ENCODE measurements at places on chromosomes 2 and 18. TPM values are rescaled to one million over a fixed set of nuclear protein-coding genes. Genes with fewer than 3 reads are reported as not detected.
A peak's percentile ranks its signal among the peaks of the same experiment; 100 is the strongest.

- H3K4me3 ChIP-seq, result no peak overlapping the region
- peaks cover 31% of the 10 kb centered on the region for H3K36me3 ChIP-seq
- no peaks in the 10 kb centered on the region for H3K4me1 ChIP-seq
- no peak overlapping the region for H3K27ac ChIP-seq
- DNase-seq, result no peak
- no peaks in the 10 kb centered on the region for H3K27me3 ChIP-seq
Measured at GRCh38 chr2:71395471-71395870, 57.9 kb upstream of the DYSF start.

- no peak overlapping the region for H3K4me3 ChIP-seq
- H3K27ac ChIP-seq, result no peak overlapping the region
- no peak for DNase-seq
- peaks cover 10% of the 10 kb centered on the region for H3K4me1 ChIP-seq
Measured at GRCh38 chr2:26177122-26177521, 4.2 kb downstream of the GAREM2 start.

DNA sequence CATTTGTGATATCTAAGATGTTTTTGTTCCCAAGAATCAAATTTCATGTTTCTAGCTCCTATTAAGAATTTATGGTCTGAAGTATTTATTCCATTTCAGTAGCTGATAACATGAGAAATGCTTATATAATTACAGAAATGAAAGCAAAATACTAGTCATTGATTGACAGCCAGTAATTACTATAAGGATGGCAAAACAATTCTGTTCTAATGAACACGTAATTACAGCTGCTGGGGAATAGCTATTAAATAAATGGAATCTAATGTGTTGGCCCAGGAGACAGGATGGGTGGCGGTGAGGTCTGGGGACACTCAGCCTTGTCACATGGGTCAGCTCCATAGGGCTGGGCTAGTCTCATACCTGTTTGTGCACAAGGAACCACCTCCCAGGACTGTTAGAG, 263.5 kb downstream of the FHOD3 start:
- H3K27me3 ChIP-seq, result no peaks in the 10 kb centered on the region
- no peaks in the 10 kb centered on the region for H3K36me3 ChIP-seq
- DNase-seq, result no peak
- H3K4me1 ChIP-seq, result no peaks in the 10 kb centered on the region
- no peak overlapping the region for H3K4me3 ChIP-seq

DNA sequence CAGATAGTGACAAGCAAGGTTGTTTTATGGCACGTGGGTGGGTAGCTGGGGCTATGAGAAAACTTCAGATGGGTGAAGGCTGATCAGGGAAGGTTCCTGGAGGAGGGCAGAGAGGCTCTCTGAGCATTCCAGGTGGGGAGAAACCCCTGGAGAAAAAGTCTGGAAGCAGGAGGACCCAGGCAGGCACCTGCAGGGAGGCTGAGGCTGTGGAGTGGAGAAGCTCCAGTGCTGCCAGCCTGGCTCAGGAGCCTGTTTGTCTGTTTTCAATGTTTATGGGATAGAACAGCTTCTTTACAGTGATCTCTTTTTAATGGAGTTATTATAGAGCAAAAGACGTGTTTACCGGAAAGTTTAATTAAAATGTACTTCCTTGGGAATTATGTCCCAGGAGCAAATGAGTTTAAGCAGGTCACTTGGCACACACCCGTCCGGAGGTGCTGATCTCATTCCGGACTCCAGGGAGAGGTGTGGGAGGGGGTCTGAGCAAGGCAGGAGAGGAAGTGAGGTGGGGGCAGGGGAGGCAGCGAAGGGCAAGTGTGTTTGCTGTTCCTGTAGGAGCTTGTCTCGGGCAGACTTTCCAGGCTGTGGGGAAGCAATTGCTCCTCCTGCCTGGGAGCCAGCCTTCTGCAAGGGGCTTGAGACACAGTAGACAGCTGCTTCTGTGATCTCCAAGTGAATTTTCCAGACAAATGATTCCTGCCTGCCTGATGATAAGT, 239.5 kb downstream of the MYCN start:
- H3K27ac ChIP-seq, result no peak overlapping the region
- no peaks in the 10 kb centered on the region for H3K4me1 ChIP-seq
- H3K4me3 ChIP-seq, result no peak overlapping the region
- DNase-seq, result peak; percentile 18

DNA sequence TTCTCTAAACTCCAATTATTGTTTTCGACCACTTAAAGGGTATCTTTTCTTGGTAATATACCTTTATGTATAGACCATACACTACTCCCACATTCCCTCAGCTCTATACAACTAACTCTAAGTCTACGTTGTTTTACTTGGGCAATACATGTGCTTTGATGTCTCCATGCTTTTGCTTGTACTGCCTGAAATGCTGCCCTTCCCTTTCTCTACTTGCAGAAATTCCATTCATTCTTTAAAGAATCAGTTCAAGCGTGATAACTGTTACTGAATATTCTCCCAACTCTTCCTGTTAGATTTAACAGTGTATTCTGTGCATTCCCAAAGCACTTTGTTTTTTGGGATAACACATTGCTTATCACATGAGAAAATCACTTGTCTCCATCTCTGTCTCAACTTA, 157.0 kb upstream of the AQP4 start:
- no peak for DNase-seq
- no peaks in the 10 kb centered on the region for H3K36me3 ChIP-seq
- H3K27me3 ChIP-seq, result no peaks in the 10 kb centered on the region
- H3K4me1 ChIP-seq, result no peaks in the 10 kb centered on the region
- no peak overlapping the region for H3K4me3 ChIP-seq

The SULT1C2 gene
- 4.9 TPM for polyA plus RNA-seq

The UGT1A5 gene
- not detected for polyA plus RNA-seq

DNA sequence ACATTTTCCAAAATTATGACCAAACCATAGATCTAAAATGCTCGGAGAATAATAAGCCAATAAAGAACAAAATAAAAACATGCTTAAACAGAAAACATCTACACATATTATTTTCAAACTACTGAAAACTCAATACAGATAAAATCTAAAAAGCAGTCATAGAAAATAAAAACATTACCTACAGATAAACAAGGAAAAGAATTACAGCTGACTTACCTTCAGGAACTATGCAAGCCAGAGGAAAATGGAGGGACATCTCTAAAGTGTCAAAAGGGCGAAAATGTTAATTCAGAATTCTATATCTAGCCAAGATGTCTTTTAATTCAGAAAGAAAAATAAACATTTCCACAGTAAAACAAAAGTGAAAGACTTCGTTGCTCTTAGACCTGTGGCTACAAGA, 112.9 kb upstream of the GYPC start:
- H3K4me1 ChIP-seq, result no peaks in the 10 kb centered on the region
- no peaks in the 10 kb centered on the region for H3K36me3 ChIP-seq
- no peak for DNase-seq
- H3K27ac ChIP-seq, result no peak overlapping the region
- no peaks in the 10 kb centered on the region for H3K27me3 ChIP-seq

The CRACDL gene
- 10.1 TPM for polyA plus RNA-seq

The TSPYL6 gene
- not detected for polyA plus RNA-seq

DNA sequence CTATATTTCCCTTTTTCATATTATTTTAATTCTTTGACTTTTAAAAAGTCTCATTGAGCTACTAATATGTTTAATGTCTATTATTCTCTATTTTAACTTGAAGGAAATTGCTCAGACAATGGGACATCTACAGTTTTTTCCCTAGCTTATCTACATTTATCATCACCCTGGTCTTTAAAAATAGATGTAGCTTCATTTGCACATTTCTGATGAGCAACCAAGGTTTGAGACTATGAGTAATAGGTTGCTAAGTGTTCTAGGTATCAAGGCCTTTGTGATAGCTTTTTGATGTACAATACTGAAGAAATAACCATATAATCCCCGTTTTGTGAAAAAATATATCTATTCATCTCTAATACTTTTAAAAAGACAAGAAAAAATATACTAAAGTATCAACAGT, 47.0 kb downstream of the STAT4 start:
- H3K36me3 ChIP-seq, result no peaks in the 10 kb centered on the region
- H3K27ac ChIP-seq, result no peak overlapping the region
- H3K27me3 ChIP-seq, result no peaks in the 10 kb centered on the region
- no peak overlapping the region for H3K4me3 ChIP-seq

GRCh38 chr18:54254265-54254758, 15.0 kb upstream of the POLI start:
- no peak overlapping the region for H3K4me3 ChIP-seq
- peak; percentile 76 for DNase-seq
- H3K36me3 ChIP-seq, result no peaks in the 10 kb centered on the region
- no peaks in the 10 kb centered on the region for H3K4me1 ChIP-seq

The IL1F10 gene
- not detected for polyA plus RNA-seq

DNA sequence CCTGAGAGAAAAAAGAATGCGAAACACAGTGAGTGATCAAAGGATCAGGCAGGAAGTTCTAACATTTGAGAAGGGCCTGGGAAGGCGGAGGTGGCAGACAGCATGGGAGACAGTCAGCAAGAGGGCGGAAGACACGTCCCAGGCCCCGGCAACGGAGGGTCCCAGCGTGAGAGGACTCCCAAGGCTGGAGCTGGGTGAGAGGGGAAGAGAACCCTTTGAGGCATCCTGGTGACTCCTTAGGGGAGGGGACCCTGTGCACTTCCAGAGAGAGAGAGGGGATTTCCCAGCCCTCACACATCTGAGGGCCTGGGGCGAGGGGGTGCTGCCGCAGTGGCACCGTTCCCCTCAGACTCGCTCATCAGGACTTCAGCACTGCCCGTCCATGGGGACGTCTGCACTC, 133.4 kb downstream of the RTP5 start:
- H3K4me1 ChIP-seq, result no peaks in the 10 kb centered on the region
- no peaks in the 10 kb centered on the region for H3K36me3 ChIP-seq
- H3K27ac ChIP-seq, result no peak overlapping the region
- H3K4me3 ChIP-seq, result no peak overlapping the region
- H3K27me3 ChIP-seq, result no peaks in the 10 kb centered on the region

- no peaks in the 10 kb centered on the region for H3K27me3 ChIP-seq
- no peak overlapping the region for H3K27ac ChIP-seq
- DNase-seq, result no peak
- no peaks in the 10 kb centered on the region for H3K4me1 ChIP-seq
- H3K36me3 ChIP-seq, result peaks cover 4% of the 10 kb centered on the region
Measured at GRCh38 chr18:8298186-8298585, 311.1 kb upstream of the RAB12 start.

DNA sequence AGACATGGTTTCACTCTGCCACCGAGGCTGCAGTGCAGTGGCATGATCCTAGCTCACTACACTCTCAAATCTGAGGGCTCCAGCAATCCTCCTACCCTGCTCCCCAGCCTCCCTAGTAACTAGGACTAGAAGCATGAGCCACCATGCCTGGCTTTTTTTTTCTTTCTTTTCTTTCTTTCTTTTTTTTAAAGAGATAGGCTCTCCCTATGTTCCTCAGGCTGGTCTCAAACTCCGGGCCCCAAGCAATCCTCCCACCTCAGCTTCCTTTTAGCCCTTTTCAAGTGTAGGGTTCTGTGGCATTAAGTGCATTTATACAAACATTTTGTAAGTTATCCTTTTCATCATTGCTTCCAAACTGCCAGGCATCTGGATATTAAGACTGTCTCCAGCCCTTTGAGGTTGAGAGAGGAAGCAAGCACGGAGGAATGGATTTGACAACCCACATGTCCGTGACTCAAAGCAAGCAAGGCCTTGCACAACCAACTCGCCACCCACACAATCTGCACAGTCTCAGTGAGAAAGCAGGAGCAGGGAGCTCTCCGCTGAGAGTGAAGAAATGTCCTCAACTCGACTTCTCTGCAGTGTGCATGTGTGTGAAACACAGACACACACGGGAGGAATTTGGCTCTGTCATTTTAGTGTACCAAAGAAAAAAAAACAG, 65.6 kb downstream of the ATP8B1 start:
- no peaks in the 10 kb centered on the region for H3K36me3 ChIP-seq
- no peaks in the 10 kb centered on the region for H3K4me1 ChIP-seq
- no peaks in the 10 kb centered on the region for H3K27me3 ChIP-seq
- no peak for DNase-seq
- H3K27ac ChIP-seq, result peak overlapping the region; percentile 37

The ZNF532 gene
- 23.4 TPM for polyA plus RNA-seq

DNA sequence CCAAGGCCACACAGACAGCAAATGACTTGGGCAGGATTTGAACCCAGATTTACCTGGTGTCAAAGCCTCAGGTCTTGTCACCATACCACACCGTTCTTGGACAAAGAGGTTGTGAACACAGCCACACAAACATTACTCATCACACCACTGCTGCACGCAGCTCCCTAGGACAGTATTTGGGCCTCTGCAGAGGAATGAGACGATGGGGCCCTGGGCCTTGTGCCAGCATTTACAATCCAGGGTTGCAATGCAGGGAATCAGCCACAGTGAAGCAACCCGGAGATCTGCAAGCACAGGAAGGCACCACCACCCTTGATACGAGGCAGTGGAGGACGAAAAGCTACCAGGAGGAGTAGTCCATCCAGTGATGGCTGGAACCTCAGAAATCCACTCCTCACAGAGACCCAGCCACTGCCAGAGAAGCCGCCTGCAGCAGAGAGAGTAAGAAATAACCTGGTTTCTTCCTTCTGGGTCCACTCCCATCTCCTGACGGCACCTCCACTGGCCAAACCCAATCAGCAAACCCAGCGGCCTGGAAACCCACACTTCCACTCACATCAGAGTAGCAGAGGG, 3.7 kb upstream of the MTCL1 start:
- H3K36me3 ChIP-seq, result no peaks in the 10 kb centered on the region
- no peak overlapping the region for H3K4me3 ChIP-seq
- no peaks in the 10 kb centered on the region for H3K27me3 ChIP-seq
- no peaks in the 10 kb centered on the region for H3K4me1 ChIP-seq

DNA sequence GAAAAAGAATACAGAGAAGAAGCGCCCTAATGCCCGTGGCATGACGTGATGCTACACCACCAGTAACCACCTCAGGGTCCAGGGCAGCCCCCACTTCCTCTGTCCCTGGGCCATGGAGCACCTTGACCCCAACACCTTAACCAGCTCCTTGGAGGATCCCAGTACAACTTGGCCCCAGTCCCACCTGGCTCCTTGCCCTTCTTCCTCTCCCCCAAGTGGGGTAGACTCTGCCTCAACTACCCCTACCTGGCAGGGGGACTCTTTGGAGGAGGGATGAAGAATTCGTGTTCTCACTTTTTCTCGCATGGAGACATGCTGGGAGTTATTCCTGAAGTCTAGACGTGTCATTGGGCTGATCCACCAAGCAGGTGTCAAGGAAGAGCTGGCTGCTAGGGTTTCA, 18.9 kb downstream of the TRABD2A start:
- no peaks in the 10 kb centered on the region for H3K4me1 ChIP-seq
- no peak overlapping the region for H3K4me3 ChIP-seq
- H3K27ac ChIP-seq, result no peak overlapping the region
- no peaks in the 10 kb centered on the region for H3K27me3 ChIP-seq

GRCh38 chr2:231425291-231425810, 29.8 kb downstream of the B3GNT7 start:
- no peaks in the 10 kb centered on the region for H3K36me3 ChIP-seq
- DNase-seq, result no peak
- H3K27ac ChIP-seq, result no peak overlapping the region
- H3K4me1 ChIP-seq, result peaks cover 7% of the 10 kb centered on the region
- no peak overlapping the region for H3K4me3 ChIP-seq
- no peaks in the 10 kb centered on the region for H3K27me3 ChIP-seq

The KIDINS220 gene
- polyA plus RNA-seq, result 4.6 TPM

DNA sequence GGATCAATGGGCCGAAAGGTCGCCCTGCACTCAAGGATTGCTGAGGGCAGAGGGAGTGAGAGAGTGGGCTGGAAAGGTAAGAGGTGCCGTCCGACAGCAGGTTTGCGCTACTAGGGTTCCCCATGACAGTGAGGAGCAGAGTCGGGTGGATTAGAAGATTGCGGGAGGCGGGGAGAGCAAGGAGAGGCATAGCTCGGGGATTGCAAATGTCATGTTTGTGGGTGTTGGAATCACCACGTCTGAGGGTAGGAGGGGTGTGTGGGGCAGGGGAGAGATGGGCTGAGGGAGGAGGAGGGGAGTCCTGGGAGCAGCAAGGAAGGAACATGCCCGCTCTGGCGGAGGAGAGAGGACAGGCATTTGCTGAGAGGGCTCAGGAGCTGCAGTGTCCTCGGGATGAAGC, 81.2 kb downstream of the ZCCHC2 start:
- no peaks in the 10 kb centered on the region for H3K36me3 ChIP-seq
- no peaks in the 10 kb centered on the region for H3K4me1 ChIP-seq
- H3K4me3 ChIP-seq, result no peak overlapping the region

The FBXO48 gene
- 2.6 TPM for polyA plus RNA-seq
